Activated CD8-positive, alpha-beta memory T cell treated with anti-CD3 and anti-CD28 coated beads, Interleukin-2, amount 50 U/mL, for 48 hours (primary cell): ENCODE measurements at places on chromosomes 12 and 14.

GRCh38 chr14:90198541-90199060 is 57.8 kb upstream of the PSMC1 start:
- DNase-seq = no peak

- no peak for DNase-seq
Measured at GRCh38 chr12:82774666-82775065, 88.0 kb downstream of the TMTC2 start.

- DNase-seq = no peak
Measured at GRCh38 chr12:22406627-22407026, 72.1 kb upstream of the ST8SIA1 start.

GRCh38 chr12:7431993-7432685 is 11.8 kb downstream of the CD163L1 start:
- no peak for DNase-seq

- peak; percentile 76 for DNase-seq
Measured at GRCh38 chr14:61662437-61663311, 32.6 kb upstream of the HIF1A start.

DNA sequence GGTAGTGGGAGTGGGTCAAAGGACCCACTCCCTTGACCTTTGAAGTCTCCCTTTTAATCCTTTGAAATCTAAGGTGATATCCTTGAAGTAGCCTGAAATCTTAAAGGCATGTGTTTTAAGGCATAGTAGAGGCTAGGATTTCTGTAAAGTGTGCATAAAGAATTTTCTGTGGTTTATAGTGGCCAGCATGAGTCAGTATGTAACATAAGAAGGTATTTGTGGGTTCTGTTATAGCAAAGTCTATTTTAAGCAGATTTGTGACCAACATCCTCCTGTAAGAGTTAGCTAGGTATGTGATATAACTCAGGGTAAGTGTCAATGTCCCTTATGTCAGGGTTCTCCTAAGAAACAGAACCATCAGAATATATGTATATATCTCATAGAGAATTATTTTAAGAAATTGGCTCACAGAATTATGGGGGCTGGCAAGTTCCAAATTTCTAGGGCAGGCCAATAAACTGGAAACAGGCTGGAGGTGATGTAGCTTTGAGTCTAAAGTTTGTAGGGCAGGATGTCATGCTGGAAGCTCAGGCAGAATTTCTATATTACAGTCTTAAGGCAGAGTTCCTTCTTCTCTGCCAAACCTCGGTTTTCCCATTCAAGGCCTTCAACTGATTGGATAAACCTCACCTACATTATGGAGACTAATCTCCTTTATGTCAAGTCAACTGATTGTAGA is 18.7 kb upstream of the EPYC start:
- no peak for DNase-seq

DNA sequence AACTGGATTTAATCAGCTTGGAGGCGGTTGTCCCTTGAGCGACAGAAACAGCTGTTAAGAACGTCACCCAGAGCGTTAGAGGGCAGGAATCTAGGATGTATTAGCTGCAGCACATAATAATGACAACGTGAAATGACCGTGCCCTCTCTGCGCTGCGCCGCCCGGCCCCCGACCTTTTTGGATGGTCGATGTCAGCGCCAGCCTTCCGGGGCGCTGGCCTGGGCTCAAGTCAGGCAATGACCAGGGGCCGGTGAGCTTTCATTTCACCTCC is 427 bp upstream of the TMEM120B start:
- peak; percentile 61 for DNase-seq

DNA sequence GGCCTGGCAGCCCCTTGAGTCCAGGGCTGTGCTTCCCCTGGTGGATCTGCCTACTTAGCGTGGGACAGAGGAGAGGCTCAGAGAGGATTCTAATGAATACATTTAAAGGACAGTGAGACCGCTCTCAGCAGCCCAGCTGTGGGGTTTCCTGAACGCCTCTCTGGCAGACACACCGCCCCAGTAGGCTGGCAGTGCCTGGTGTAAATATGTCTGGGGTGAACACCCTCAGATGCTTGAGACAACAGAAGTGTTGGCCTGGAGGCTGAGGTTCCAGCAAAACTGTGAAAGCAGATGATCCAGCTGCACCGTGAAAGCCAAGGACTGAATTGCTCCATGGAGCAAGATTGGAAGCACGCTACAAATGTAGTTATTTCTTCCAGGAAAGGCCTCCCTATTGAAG is 55.1 kb downstream of the LRRC74A start:
- no peak for DNase-seq

DNA sequence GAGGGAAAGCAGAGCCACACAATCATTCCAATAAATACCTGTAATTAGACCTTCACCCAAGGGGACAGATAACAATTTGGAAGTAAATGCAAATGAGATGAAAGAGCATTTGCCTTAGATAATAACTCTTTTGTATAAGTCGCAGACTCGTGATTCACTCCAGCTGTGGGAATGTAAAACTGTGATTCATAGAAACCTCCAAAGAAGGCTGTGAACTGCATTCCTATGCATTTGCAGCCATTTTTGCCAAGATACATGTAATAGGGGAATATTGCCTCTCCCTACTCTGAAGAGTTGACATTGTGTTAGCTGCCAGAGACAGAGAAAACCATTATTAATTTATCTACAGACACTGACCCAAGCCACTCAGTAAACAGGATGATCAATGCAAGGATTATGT is 181.9 kb upstream of the ARHGAP5 start:
- no peak for DNase-seq

- no peak for DNase-seq
Measured at GRCh38 chr12:75438059-75438754, 42.3 kb upstream of the GLIPR1 start.

GRCh38 chr12:104551-105081 is 38.0 kb downstream of the IQSEC3 start:
- no peak for DNase-seq

GRCh38 chr12:131901431-131902331 is 7.3 kb downstream of the ULK1 start:
- no peak for DNase-seq

DNA sequence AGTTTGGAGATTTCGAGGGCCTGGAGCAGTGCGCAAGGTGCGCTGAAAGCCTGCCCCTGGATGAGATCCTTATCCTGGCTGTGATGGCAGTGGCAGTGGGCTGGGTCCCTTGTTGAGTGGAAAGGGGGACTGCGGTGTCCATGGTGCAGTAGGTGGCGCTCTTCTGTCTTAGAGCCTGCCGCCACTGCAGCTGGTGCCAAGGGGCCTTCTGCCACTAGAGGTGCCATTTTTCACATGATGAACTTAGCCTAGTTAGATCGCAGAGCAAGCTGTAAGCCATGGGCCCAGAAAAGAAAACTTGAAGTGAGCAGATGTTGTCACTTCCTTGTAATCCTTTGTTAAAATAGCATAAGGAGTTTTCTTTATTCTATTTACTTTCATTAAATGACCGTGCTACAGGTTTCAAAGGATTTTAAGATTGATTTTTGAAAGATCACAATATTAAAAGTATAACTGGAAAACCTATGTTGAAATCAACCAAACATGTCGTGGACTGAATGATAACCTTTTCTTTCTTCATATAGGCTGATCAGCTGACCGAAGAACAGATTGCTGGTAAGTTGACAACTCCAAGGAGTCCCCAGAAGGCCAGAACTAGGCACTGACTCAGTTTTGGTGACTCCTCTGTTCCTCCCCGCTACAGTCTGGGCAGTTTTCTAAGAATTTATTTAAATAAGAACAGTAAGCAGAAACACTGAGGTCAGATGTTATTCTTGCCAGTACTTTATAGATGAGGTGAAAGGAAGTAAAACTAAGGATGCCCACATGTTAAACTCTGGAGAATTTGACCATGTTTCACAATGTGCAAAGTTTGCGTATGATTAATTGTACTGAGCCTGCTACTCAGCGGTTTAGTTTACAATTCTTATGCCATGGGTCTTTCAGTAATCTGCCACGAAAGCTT is 3.0 kb downstream of the CALM1 start:
- DNase-seq = peak; percentile 86

DNA sequence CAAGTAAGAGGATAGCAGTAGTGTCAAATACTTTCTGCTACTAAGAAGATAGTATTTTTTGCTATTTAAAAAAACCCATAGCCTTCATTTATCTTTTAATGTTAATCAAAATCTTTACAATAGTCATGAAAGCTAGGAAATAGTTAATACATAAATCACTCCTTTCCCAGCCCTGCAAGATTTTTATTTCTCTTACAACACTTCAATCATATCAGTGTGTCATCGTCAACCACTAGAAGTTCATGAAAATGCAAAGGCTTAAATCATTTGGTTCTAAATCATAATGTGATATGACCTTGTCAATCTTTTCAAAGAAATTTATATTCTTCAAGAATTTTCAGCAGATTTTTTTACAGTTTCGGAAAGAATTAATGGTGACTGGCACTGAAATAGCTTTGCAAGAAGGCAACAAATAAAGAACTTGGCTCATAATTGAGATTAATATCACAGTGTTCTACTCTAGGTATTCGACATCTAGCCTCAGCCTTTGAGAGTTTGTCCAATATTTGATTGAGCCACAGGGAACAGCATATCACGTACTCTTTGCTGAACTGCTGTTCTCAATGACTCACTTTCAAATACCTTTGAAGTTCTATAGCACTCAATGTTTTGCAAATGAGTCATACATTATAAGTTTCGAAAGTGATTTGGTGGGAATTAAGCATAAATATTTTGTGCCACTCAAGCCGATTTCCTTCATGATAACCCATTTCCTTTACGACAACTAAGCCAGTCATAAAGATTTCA is 384.0 kb upstream of the FOXG1 start:
- DNase-seq = no peak

GRCh38 chr14:54317391-54317790 is 79.4 kb upstream of the CDKN3 start:
- no peak for DNase-seq

GRCh38 chr12:19014240-19014639 is 115.3 kb upstream of the PLEKHA5 start:
- no peak for DNase-seq

DNA sequence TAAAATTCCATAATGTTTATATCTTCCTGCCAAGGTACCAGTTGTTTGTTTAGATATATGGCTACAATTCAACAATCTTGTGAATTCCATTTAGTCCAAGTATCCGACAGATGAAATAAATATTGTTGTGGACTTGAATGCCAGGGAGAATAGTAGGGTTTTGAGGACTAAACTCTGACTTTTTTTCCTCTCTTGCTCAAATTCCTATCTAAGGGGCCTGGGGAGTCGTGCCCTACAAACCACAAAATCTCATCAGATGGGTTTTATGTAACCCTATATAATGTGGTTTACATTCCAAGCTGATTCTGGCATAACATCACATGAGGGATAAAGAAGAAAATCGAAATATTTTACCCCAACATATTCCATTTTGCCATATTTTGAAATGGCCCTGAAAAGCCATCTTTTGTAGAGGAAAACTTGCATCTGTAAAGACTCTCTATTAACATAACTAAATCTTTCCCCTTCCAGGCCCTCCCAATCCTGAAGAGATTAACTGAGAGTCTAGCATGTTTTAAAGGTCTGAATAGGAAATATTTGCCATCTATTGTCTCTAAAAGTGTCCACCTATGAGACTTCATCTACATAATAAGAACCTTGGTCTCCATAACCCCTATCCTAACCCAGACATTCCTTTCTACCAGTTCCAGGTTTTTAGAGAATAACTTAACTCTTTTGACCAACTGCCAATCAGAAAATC is 184.7 kb upstream of the KITLG start:
- no peak for DNase-seq

- DNase-seq = no peak
Measured at GRCh38 chr12:108753976-108754375, 22.7 kb upstream of the CORO1C start.
